ENCODE measurements at places on chromosomes 2 and 18. TPM values are rescaled to one million over a fixed set of nuclear protein-coding genes. Genes with fewer than 3 reads are reported as not detected.

DNA sequence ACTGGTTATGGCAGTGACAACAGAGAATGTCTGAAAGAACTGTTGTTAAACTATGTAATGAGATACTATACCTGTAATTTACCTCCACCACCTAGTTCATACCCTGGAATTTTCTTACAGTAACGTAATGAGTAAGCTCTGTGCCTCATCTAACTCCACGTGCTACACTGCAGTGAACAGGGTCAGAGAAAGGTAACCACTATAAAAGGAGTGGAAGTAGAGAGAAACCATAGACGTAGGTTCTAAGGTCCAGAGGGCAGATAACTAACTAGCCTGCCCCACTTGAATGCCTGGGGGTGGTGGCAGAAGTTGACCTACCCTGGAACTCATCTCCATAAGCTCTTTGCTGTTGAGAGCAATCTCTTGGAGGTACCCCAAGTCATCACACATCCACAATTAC is 32.0 kb upstream of the B4GALT6 start:
- H3K36me3 ChIP-seq, result no peaks in the 10 kb centered on the region
- no peak overlapping the region for H3K27ac ChIP-seq
- DNase-seq, result no peak
- no peak overlapping the region for H3K4me3 ChIP-seq
- no peaks in the 10 kb centered on the region for H3K4me1 ChIP-seq

The DSG3 gene
- not detected for total RNA-seq

The GPBAR1 gene
- total RNA-seq, result 0.45 TPM

GRCh38 chr2:194539425-194539824 is 1117.6 kb upstream of the SLC39A10 start:
- DNase-seq, result no peak
- no peaks in the 10 kb centered on the region for H3K4me1 ChIP-seq
- no peak overlapping the region for H3K27ac ChIP-seq
- H3K27me3 ChIP-seq, result peaks cover 3% of the 10 kb centered on the region
- H3K36me3 ChIP-seq, result no peaks in the 10 kb centered on the region

The CHMP3 gene
- total RNA-seq, result 31.6 TPM

DNA sequence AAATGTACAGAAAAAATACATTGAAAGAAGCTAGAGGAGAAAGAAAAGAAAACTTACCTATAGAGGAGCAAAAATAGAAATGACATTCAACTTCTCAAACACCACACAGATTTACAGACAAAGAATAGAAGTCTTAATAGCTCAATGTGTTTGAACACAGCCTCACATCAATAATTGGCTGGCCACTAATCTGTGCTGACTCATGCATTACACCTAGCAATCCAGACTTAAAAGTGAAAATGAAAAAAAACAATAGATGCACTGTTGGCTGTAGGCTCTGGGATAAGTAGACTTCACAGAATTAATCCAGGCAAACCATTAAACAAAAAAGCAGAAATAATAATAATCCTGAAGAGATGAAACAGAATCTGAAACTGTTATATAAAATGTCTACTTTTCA is 961.3 kb upstream of the CELF4 start:
- DNase-seq, result no peak
- H3K4me3 ChIP-seq, result no peak overlapping the region
- H3K36me3 ChIP-seq, result no peaks in the 10 kb centered on the region
- peaks cover 1% of the 10 kb centered on the region for H3K27me3 ChIP-seq

The DCDC2C gene
- not detected for total RNA-seq

The ACTG2 gene
- 0.27 TPM for total RNA-seq

The MITD1 gene
- total RNA-seq, result 49.8 TPM

The CCBE1 gene
- total RNA-seq, result not detected

- H3K27ac ChIP-seq, result no peak overlapping the region
- no peaks in the 10 kb centered on the region for H3K27me3 ChIP-seq
- no peak for DNase-seq
- H3K4me1 ChIP-seq, result no peaks in the 10 kb centered on the region
- H3K4me3 ChIP-seq, result no peak overlapping the region
These were observed 226.0 kb downstream of the DCDC2C start for GRCh38 chr2:3929374-3929773.

GRCh38 chr2:179614121-179614520 is 247.3 kb downstream of the ZNF385B start:
- H3K27ac ChIP-seq, result no peak overlapping the region
- H3K4me3 ChIP-seq, result no peak overlapping the region
- H3K27me3 ChIP-seq, result peaks cover 3% of the 10 kb centered on the region
- H3K4me1 ChIP-seq, result no peaks in the 10 kb centered on the region
- no peaks in the 10 kb centered on the region for H3K36me3 ChIP-seq

DNA sequence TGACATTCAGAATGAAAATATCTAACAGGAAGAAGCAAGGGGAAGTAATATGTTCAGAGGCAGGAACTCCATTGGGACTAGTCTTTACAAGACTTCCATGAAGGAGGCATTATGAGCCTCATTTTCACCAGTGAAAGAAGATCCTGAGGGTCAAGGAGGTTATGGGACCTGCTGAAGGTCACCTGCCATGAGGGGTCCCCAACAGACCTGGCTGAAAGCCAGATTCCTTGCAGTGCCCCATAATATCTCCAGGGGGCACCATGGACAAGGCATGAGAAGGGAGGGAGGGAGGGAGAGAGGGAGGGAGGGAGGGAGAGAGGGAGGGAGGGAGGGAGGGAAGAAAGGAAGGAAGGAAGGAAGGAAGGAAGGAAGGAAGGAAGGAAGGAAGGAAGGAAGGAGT is 27.9 kb downstream of the XDH start:
- no peak for DNase-seq
- no peaks in the 10 kb centered on the region for H3K27me3 ChIP-seq
- no peaks in the 10 kb centered on the region for H3K36me3 ChIP-seq

DNA sequence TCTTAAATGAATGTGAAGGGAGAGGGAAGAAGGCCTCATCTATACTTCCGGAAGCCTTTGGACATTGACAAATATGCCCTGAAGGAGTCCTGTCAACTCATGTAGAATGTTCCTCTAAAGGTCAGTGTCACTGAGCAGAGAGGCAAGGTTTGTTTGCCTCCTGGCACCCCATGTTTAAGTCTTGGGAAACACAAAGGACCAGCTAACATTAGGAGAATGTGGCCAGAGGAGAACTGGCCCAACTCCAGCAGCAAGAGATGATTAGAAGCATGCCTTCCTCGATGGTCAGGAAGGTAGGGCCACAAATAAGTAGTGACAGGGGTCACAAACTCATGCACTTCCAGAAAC is 5.7 kb downstream of the DYSF start:
- DNase-seq, result no peak
- peaks cover 19% of the 10 kb centered on the region for H3K27me3 ChIP-seq
- H3K27ac ChIP-seq, result no peak overlapping the region
- peaks cover 4% of the 10 kb centered on the region for H3K4me1 ChIP-seq
- H3K36me3 ChIP-seq, result no peaks in the 10 kb centered on the region

- no peaks in the 10 kb centered on the region for H3K27me3 ChIP-seq
- H3K4me1 ChIP-seq, result peaks cover 60% of the 10 kb centered on the region
- DNase-seq, result no peak
- peaks cover 7% of the 10 kb centered on the region for H3K36me3 ChIP-seq
These were observed 46.5 kb downstream of the ZFP36L2 start for GRCh38 chr2:43179942-43180341.

GRCh38 chr2:135641156-135642068 is 100.2 kb upstream of the UBXN4 start:
- H3K36me3 ChIP-seq, result peaks cover 31% of the 10 kb centered on the region
- H3K27me3 ChIP-seq, result no peaks in the 10 kb centered on the region
- no peak overlapping the region for H3K27ac ChIP-seq

The C1GALT1C1L gene
- total RNA-seq, result 0.36 TPM

GRCh38 chr2:1651121-1652033 is 92.9 kb downstream of the PXDN start:
- no peak overlapping the region for H3K27ac ChIP-seq
- DNase-seq, result no peak
- H3K4me1 ChIP-seq, result no peaks in the 10 kb centered on the region
- H3K4me3 ChIP-seq, result no peak overlapping the region
- no peaks in the 10 kb centered on the region for H3K36me3 ChIP-seq
